ENCODE measurements at places on chromosomes 7 and 10. TPM values are rescaled to one million over a fixed set of nuclear protein-coding genes. Genes with fewer than 3 reads are reported as not detected.

GRCh38 chr10:125692601-125693523, 9.9 kb upstream of the TEX36 start:
- no peak overlapping the region for H3K27ac ChIP-seq
- peaks cover 8% of the 10 kb centered on the region for H3K27me3 ChIP-seq
- no peaks in the 10 kb centered on the region for H3K4me1 ChIP-seq
- H3K36me3 ChIP-seq = no peaks in the 10 kb centered on the region
- DNase-seq = no peak

GRCh38 chr10:14781763-14782162, 7.1 kb upstream of the FAM107B start:
- H3K4me3 ChIP-seq = no peak overlapping the region
- H3K27me3 ChIP-seq = no peaks in the 10 kb centered on the region
- H3K36me3 ChIP-seq = no peaks in the 10 kb centered on the region
- DNase-seq = no peak

DNA sequence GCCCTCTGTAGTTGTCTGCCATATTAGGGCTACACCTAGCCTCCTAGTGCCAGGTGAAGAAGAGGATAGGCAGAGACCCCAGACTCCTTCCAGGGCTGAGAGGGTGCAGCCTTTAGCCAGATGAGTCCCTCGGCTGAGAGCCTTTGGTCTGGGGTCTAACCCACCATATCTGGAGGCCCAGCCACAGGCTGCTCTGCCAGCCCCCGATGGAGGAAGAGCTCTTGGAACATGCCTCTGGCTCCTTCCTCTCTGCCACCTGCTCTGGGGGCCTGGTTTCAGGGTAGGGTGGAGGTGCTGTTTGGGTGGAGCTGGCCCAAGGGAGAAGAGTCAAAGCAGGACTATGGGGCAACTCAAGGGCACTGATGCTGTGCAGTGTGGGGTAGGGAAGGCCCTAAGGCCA, 1.4 kb downstream of the LRRC18 start:
- no peak for DNase-seq
- H3K4me1 ChIP-seq = no peaks in the 10 kb centered on the region
- H3K27ac ChIP-seq = no peak overlapping the region
- H3K36me3 ChIP-seq = peaks cover 77% of the 10 kb centered on the region

- no peak overlapping the region for H3K4me3 ChIP-seq
- no peaks in the 10 kb centered on the region for H3K4me1 ChIP-seq
- no peak overlapping the region for H3K27ac ChIP-seq
- H3K27me3 ChIP-seq = no peaks in the 10 kb centered on the region
- DNase-seq = no peak
Observed at GRCh38 chr10:112115781-112116385, 67.7 kb downstream of the GPAM start.

DNA sequence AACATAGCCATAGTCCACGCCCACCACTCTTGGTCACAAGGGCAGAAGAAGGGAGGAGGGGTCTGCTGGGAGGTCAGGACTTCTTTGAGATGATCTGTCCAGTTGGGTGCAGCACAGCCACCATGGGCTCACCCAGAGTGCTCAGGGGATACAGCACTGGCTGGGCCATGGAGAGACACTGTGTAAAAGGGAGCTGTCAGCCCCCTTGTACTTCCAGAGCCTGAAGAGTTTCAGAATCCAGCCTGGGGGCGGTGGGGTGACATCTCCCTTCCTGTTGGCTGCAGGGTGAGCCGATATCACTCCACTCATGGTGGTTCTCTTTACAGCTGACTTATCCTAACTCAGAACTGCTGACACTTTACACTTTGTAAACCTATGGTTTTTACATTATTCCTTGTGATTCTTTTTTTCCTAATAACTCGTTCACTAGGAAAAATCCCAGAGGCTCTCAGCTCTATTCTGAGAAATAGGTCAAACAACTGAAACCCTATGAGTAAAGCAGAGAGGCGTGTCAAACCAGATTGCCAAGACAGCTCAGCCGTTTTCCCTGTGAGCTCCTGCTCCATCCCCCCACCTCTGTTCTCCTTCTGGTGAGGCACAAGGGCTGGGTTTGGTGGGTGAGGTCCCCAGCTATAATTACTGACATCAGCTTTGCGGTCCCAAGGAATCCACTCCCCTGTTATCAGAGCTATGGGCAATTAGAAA, 3.2 kb upstream of the MRPS24 start:
- H3K27me3 ChIP-seq = no peaks in the 10 kb centered on the region
- H3K36me3 ChIP-seq = peaks cover 32% of the 10 kb centered on the region
- H3K4me1 ChIP-seq = peaks cover 32% of the 10 kb centered on the region
- DNase-seq = no peak

The CNNM1 gene
- total RNA-seq = 0.02 TPM

The HOXA4 gene
- total RNA-seq = 0.17 TPM

The FBXO24 gene
- 1.9 TPM for total RNA-seq

The ZNF727 gene
- total RNA-seq = 0.53 TPM

All from activated B cell treated with CpG ODN at 0.5 μM for 24 hours (primary cell).